ENCODE measurements at places on chromosomes 5 and 9.

DNA sequence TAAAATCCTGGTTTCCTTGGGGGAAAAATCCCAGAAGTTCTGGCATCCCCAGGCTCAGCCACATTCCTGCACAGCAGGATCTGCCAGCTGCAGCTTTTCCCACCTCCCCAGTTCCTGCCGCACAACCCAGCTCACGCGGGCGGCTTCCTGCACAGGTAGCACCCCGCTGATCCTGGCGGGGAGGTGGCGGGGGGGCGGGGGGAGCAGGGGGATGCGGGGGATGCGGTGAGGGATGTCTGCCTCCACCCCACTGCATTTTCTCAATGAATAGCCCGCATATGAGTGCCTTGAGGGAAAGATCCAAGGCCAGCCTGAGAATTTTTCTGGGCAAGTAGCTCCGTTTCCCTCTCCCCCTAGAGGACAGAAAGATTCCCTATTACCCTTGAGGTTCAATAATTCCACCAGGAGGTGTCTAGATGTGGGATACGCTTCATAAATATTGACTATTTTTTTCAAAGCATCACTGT, 21.1 kb downstream of the GFPT2 start:
- DNase-seq: no peak

DNA sequence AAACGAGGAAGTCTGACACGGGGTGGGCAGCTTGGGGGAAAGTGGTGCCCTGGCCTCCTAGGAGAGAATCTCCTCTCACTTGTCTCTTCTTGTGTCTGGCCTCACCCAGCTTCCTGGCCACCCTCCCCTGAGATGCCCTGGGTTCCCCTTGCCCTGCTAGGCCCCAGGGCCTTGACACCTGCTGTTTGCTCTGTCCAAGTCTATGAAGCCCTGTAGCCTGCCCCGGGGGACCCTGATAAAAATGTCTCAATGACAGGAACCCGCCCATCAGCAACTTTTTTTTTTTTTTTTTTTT, 35.0 kb upstream of the SUSD3 start:
- no peak for DNase-seq

DNA sequence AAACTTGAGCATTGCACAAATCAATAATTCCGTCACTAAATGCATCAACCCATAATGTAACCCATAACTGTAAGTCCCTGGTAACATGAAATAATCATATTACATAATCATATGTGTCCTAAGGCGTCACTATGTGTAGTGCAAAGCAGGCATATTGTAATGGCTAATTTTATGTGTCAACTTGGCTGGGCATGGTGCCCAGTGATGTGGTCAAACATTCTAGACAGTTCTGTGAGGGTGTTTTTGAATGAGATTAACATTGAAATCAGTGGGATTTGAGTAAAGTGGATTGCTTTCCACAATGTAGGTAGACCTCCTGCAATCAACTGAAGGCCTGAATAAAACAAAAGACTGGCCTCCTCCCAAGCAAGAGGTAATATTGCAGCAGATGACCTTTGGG, 794.4 kb upstream of the ACO1 start:
- no peak for DNase-seq

DNA sequence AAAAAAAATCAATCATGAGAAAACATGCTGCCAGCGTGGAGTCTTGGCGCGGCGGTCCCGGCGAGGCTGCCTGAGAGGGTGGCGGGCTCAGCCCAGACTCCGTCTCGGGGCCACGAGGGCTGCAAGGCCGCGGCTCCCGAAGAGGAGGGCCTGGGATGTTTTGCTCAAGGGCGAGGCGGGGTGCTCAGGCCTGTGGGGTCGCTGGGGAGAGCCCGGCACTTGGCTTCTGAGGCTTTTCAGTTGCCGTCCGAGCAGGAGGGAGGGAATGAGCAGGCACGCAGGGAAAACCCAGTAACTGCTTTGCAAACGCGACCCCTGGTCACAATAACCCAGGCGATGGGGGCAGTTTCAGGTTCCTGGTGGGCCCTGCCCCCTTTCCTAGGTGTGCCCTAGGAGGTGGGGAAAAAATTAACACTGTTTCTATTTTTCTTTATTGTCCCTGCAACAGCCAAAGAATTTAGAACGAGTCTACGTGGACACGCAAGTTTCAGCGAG, 3.2 kb upstream of the IRX2 start:
- DNase-seq: no peak

GRCh38 chr5:119451561-119451960, 736 bp upstream of the HSD17B4 start:
- no peak for DNase-seq

- no peak for DNase-seq
These were observed 265.2 kb upstream of the MSX2 start for GRCh38 chr5:174459071-174459702.

- no peak for DNase-seq
These were observed 123.6 kb downstream of the SEMA6A start for GRCh38 chr5:116451066-116451465.

DNA sequence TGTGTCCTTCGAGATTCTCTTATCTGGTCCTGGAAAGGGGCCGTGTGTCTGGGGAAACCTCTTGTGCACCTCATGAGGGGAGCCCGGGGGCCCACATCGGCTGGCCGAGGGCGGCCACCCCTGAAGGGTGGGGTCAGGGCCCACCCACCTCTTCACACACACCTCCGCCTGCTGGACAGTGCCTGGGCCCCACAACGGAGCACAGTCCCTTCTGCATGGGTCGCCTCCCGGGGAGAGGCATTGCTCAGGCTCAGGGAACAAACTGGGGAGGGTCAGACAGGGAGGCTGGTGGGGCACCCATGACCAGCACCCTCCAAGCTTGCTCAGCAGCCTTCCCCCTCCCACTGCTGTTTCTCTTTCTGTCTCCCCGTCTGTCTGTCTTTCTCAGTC, 1.3 kb upstream of the LRRC14B start:
- no peak for DNase-seq

DNA sequence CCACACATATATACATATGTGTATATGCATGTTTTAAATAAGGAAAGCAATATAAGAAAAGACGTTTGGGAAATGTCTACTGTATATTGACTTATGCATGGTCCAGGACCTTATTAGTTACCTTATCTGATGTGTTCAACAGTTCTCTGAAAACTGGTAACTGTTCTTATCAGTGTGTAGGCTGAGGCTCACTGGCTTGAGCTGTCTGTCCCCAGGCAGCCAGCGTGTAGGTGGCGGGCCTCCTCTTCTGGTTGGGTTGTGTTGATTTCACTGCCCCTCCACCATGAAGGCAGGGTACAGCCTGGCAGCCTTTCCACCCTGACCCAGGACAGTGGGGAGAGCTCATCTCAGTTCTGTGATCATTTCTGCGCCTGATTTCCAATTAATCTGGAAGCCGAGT, 38.7 kb upstream of the SEMA4D start:
- DNase-seq: no peak

- DNase-seq: no peak
These were observed 163.3 kb upstream of the TBC1D2 start for GRCh38 chr9:98418578-98419259.

- DNase-seq: no peak
These were observed 17.6 kb downstream of the PTCH1 start for GRCh38 chr9:95499046-95499676.

DNA sequence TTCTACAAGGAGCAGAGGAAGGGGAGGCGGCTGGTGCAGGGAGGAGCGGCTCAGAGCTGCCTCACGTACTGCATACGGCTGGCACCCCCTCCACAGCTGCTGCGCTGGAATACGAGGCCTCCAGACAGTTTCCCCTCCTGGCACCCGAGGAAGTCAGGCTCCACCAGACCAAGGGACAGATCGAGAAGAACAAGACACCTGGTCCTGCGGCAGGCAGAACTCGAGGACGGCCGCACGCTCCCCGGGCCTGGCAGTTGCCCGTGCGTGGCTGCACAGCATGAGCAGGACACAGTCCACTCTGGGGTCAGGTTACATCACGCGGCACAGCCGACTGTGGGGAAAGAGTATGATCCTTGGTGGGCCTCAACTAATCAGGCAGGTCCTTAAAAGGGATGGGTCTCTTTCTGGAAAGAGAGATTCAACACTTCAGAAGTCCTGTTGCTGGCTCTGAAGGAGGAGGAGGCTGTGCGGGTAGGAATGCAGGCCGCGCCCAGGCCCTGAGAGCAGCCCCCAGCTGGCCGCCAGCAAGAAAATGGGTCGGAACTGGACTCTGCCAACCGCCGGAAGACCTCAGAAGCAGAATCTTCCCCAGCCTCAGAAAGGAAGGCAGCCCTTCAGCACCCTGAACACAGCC, 11.6 kb downstream of the UBAC1 start:
- DNase-seq: no peak

DNA sequence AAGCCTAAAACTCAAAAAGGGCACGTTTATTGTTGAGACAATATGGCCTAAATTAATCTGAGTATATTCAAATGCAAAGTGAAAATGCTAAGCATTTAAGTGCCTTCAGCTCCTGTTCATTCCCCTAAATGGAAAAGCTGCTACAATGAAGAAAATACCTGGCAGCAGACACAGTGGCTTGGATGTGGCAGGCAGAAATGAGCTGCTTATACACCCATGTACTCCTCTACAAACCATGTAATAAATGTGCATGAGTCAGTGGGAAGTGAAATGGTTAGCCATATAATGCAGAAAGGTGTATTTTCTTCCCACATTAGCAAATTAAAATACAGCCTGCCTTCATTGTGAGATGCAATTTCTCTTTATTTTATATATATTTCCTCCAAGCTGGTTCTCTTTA, 859.2 kb upstream of the SEMA6A start:
- no peak for DNase-seq

DNA sequence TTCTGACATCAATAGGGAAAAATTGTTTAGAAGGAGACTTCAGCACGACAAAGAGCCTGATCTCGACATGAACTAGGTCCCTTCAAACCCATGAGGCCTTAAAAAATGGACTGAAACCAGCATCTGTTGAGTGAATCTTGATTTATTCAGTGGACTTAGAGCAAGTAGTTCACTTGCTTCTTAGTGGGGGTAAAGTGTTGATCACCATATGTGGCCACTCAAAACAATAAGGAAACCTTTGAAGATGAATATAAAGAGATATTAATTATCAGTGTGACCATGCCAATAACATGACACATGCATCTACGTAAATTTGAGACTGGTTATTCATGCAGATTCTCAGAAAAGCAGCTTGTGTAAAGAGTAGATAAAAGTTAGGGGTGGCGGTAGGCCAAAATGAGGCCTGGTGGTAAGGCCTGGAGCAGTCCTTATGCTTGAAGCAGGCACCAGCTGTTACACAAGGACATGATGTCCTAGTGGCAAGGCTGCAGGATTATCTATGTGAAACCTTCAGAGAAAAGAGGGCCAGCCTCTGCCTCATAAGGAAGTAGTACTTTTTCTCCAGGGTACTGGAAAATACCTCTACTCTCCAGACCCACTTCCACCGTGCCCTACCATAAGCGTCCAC, 61.3 kb downstream of the S1PR3 start:
- no peak for DNase-seq

GRCh38 chr9:101220341-101220740, 164.5 kb downstream of the BAAT start:
- DNase-seq: no peak

DNA sequence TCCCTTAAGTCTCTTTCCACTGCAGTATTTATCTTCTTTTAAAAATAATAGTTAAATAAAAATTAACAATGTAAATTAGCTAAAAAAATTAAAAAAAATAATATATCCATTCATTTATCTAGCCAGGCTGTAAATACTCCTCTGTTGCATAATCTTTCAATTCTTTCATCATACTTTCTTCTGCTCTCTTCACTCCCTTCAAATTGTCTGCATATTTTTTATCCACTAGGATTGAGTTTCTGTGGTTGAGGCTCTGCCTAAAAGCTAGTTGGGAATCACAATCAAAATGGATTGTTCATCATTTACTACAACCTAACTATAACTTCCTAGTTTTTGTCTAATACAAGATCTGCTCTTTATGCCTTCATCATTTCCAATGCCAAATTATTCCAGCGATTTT, 182.2 kb downstream of the PDE4D start:
- no peak for DNase-seq

- DNase-seq: no peak
These were observed 47.1 kb downstream of the SLC38A9 start for GRCh38 chr5:55665065-55665464.

DNA sequence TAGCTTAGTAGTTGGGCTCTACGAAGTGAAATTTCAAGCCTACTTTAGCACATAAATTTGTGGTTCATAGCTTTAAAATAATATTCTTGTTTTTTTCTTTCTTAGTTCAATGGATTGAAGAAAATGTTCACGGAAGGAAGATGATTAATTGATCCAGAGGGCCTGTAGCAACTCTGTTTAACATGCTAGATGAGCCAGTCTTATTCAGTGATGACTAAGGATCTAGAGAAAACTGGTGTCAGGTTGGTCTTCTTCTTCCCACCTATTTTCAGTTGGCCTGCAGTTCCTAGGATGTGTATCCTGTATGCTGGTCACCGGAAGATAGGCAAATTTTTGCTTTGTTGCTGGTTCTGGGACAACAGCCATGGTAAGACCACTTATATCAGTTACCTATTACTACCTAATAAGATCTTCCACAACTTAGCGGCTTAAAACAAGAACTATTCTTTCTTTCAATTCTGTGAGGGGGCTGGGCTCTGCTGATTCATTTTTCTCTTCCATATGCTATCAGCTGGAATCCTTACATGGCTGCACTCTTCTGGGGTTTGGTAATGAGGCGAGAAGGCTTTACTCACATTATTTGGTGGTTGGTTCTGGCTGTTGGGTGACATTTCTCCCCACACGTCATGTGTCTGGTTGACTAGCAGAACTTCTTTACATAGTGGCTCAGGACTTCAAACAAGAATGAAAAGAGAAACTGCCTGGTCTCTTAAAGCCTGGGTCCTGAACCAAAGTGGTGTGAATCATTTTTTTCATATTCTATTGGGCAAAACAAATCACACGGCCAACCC, 182.7 kb upstream of the ACTBL2 start:
- no peak for DNase-seq

DNA sequence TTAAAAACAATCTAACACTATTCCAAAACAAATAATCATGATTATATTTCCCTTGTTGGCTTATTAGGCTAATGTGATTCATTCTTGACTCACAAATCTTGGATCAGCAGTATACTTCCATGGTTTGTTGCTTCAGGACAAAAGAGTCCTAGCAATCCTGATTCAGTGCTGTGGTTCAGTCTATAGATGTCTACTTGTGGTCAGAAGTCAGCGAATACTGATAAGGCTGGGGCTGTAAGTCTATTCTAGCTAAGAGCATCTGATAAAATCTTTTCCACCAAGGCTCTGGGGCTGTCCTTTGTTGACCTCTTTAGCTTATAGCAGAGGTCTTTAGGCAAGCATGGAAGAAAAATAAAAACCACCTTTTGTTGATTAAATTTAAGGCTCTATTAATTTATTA, 4.4 kb upstream of the SMIM3 start:
- no peak for DNase-seq

DNA sequence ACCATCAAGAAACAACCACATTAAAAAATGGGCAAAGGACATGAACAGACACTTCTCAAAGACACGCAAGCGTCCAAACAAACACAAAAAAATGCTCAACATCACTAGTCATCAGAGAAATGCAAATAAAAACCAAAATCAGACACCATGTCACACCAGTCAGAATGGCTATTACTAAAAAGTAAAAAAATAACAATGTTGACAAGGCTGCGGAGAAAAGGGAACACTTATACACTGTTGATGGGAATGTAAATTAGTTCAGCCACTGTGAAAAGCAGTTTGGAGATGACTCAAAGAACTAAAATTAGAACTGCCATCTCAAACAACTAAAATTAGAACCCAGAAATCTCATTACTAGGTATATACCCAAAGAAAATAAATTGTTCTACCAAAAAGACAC, 80.4 kb downstream of the CAAP1 start:
- no peak for DNase-seq

- no peak for DNase-seq
These were observed 1.3 kb upstream of the IL3 start for GRCh38 chr5:132059043-132059695.

GRCh38 chr9:123073991-123074422, 40.5 kb downstream of the GPR21 start:
- DNase-seq: no peak

Measured in activated CD8-positive, alpha-beta memory T cell treated with anti-CD3 and anti-CD28 coated beads for 1 hour (primary cell).